ENCODE measurements at places on chromosomes 7 and 10.

DNA sequence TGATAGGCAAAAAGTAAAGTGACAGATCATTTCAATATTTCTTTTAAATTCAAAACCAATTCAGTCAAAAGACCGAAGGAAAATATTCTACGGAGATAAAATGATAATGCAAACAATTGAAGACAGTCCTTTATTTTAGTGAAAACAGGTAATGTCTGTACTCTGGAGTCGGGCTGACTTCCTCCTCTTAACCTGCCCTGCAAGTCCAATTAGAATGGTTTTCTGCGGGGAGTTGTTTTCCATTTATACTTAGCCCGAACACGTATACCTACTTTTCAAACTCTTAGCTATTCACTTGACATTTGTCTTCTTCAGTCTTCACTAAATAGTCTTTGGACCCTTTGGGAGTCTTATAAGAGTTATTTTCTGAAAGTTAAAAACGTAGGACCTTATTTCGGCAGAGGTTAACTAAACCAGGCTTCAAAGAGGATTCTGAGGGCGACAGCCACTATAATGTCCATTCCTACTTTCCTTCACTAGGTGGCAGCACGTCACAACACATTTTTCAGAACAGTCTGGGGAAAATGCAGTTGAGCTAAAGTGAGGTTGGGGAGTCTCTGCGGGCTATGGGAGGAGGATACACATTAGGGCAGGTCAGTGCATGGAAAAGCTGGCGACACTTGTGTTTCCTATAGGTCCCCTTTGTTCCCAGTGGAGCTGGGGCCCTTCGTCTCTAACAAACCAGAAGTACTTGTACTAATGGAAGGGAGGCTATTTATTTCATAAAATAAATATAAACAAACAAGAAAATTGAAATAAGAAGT, 472.0 kb downstream of the KCNMA1 start:
- no peak for DNase-seq

GRCh38 chr7:23115991-23116390, 10.4 kb downstream of the KLHL7 start:
- no peak for DNase-seq

DNA sequence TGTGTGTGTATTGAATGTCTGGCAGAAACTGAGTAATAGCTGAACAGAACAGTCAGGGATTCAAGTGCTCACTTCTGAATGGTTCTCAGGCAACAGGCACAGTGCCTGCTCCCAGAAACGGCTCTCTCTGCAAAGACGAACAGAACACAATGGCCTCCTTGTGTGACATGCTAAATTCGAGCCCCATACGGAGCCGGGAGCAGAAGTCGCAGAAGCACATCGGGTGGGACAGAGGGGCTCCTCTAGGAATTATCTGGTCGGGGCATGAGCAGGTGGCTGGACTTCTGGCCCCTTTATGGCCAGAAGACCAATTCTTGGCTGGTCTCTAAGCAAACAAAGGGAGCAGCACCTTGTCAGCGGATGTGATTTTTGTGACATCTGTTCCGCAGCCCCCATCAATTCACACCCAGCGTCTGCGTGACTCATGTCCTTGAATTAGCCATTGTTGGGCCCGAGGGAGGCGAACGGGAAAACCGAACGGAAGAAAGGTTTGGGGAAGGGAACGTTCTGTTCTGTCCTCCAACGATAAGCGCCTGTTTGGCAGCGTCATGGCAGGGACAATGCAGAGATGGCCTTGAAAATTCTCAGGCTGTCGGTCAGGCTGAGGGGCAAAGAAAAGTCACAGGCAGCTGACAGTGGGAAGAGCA, 47.3 kb upstream of the NPTX2 start:
- DNase-seq = no peak

DNA sequence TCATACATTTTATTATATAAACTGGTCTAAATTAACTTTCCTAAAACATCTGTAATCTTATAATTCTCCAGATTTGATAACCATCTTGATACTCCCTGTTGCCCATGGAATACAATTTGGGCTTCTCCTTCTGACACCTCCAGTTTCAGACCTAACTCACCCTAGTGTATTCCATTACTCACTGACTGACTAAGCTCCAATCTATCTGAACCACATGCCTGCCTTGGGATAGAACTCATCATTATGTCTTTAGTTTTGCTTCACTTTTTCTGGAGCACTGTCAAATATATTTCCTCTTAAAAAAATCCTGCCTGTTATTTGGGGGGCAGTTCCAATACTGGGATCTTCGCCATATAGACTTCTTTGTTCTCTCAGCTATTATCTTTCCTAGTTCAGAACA, 4.9 kb upstream of the FOXP2 start:
- no peak for DNase-seq

Data from stimulated activated CD4-positive, alpha-beta T cell treated with anti-CD3 and anti-CD28 coated beads, Interleukin-1b, Interleukin-23, amount 100 ng/mL, for 1 hour (primary cell).